ENCODE measurements at places on chromosomes 3 and 15. TPM values are rescaled to one million over a fixed set of nuclear protein-coding genes. Genes with fewer than 3 reads are reported as not detected.

Gene MORF4L1
- 1,097 TPM for total RNA-seq

Gene NANOGP8
- total RNA-seq: not detected

Gene TRIM42
- not detected for total RNA-seq

Gene PCOLCE2
- 6.9 TPM for total RNA-seq

- no peak for DNase-seq
Observed at GRCh38 chr3:179495483-179495882, 44.2 kb upstream of the GNB4 start.

DNA sequence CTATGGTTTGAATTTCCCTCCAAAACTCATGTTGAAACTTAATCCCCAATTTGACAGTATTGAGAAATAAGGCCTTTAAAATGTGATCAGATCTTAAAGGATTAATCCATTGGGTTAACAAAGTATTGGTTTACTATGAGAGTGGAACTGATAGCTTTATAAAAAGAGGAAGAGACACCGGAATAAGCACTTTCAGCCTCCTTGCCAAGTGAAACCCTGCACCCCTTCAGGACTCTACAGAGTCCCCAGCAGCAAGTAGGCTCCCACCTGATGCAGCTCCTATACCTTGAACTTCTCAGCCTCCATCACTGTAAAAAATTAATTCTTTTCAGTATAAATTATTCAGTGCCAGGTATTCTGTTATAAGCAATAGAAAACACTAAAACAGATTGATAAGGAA, 348.3 kb downstream of the CGGBP1 start:
- DNase-seq: no peak

- DNase-seq: no peak
Observed at GRCh38 chr3:18672561-18672960, 247.4 kb upstream of the SATB1 start.

Measured in frontal cortex (tissue), 4 donors.